ENCODE measurements at places on chromosomes 13 and 19.

DNA sequence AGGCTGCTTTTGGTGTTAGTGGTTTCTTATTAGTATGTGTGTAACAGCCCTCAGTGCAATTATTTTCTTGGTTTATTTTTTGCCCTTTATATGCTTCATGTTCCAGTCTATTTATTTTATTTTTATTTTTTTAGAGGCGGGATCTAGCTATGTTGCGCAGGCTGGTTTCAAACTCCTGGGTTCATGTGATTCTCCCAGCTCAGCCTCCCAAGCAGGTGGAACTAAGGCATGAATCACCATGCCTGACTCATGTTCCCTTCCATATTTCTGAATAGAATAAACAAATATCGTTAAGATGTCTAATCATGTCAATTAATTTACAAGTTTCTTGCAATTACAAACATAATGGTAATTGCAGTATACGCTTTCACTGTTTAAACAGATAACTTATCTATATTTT is 11.7 kb downstream of the SKA3 start:
- no peak for DNase-seq

- no peak for DNase-seq
Measured at GRCh38 chr13:76692346-76692745, 193.9 kb downstream of the KCTD12 start.

- no peak for DNase-seq
Measured at GRCh38 chr13:40969169-40969901, 49.8 kb downstream of the ELF1 start.

DNA sequence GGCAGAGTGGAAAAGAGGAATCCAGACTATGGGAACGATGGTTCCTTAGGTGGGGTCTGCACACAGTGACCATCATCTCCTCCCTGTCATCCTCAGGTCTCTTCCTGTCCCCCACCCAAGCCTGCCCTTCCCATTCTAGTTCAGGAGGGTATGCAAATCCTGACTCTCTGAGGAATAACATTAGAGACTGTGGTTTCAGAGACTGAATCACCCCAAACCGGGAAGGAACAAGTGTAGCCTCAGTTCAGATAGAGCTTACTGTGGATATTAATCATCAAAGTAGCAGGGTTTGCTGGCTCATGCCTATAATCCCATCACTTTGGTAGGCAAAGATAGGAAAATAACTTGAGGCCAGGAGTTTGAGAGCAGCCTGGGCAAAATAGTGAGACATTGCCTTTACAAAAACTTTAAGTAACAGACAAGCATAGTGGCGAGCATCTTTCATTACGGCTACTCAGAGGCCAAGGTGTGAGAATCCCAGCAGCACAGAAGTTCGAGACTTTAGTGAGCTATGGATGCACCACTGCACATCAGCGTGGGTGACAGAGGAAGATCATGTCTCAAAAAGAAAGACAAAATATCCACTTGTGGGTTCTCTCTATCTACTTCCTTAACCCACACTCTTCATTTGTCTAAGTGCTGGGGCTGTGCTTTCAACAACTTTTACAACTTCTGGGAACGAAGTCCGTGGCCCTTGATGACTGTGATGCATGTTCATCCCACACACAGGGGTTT is 19.3 kb upstream of the LGALS13 start:
- peak; percentile 8 for DNase-seq
